ENCODE measurements at places on chromosomes 4 and X. TPM values are rescaled to one million over a fixed set of nuclear protein-coding genes. Genes with fewer than 3 reads are reported as not detected.
A peak's percentile ranks its signal among the peaks of the same experiment; 100 is the strongest.

DNA sequence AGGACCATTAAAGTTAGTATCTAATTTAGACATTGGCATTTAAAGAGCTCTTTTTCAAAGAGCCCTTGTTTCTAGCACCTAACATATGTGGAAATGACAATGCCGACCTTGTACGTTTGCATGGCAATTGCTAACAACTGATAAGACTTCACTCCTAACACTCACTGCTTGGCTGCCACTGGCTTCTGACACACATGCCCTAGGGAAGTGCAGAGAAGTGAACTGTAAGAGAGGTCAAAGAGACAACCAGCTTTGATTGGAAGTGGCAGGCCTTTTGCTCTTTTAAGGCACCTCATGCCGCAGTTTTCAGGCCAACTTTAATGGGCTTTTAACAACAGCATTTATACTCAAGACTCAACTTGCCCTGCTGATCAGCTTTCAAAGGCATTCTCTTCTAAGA lies 158.4 kb downstream of the RAB28 start:
- no peak for DNase-seq

DNA sequence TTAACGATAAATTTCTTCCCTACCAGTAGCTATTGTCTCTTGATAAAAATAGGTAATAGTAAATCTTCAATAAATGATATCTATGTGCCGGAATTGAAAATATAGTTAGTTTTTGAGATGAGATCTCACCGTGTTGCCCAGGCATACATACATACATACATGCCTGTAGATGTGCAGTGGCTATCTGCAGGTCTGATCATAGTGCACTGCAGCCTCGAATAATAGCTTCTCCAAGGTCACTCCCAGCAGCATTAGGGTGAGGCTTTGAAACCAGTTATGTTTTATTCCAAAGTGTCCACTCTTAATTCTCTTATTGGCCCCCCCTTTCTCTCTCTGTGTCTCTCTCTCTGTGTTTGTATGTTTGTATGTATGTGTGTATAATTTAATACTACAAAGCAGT lies 37.5 kb downstream of the ZFX start:
- no peak for DNase-seq

Gene CLDN22
- not detected for total RNA-seq

- DNase-seq = no peak
Observed at GRCh38 chrX:103783971-103784370, 7.3 kb downstream of the PLP1 start.

DNA sequence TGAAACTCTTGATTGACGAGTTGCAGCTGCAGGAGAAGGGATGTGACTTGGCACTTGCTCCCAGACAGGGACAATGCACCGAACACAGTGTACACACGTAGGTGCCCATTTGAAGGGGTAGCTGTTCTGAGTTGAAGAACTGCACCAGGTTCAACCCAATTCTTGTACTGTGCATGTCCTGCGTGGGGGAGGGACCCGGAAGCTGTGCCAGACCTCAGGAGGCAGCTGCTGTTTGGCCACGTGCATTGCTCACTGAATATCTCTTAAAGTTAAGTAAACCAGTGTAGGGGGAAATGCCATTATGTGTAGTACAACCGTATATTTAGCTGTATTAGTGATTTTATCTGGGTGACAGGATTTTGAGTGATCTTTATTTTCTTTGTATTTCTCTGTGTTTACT lies 12.0 kb upstream of the RBBP7 start:
- no peak for DNase-seq

GRCh38 chr4:1260418-1261106 lies 11.6 kb upstream of the CTBP1 start:
- DNase-seq = peak; percentile 29

- no peak for DNase-seq
Observed at GRCh38 chr4:155900381-155900780, 3.1 kb upstream of the TDO2 start.

Gene MAGEA4
- total RNA-seq = not detected

Gene HSPA4L
- 12.4 TPM for total RNA-seq

GRCh38 chr4:102217775-102218355 lies 127.4 kb downstream of the SLC39A8 start:
- no peak for DNase-seq

DNA sequence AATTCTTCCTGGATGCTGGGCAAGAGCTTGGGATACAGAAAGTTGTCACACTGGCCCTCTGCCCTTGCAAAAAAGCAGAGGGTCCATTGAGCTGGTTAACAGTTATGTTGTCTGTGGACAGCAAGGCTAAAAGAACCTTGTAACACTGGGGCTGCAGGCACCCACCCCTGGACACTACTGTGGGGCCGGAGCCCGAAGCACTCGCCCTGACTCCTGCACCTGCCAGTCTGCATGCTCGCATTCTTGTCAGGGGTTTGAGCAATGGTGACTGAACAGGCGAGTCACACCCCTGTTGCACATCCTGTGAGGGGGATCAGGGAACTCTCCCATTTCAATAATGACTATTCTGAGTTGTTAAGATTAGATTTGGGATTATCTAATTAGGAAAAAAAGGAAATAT lies 23.6 kb downstream of the ADH4 start:
- DNase-seq = no peak

DNA sequence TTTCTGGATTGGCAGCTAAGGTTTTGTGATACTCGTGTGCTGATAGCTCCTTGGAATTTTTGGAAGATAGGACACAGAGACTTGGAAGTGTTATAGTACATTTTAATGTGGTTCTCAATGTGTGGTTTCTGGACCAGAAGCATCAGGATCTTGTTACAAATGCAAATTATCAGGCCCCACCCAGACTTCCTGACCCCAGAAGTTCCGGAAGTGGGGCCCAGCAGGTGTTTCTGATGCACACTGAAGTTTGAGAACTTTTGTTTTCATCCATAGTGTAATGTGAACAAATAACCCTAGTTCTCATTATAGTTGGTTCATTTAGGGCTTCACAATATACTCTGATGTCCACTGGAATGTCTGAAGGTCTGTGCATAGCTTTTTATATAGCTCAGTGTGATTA lies 49.6 kb downstream of the LAMP2 start:
- DNase-seq = no peak

GRCh38 chrX:68719904-68720614 lies 72.6 kb downstream of the STARD8 start:
- peak; percentile 75 for DNase-seq

DNA sequence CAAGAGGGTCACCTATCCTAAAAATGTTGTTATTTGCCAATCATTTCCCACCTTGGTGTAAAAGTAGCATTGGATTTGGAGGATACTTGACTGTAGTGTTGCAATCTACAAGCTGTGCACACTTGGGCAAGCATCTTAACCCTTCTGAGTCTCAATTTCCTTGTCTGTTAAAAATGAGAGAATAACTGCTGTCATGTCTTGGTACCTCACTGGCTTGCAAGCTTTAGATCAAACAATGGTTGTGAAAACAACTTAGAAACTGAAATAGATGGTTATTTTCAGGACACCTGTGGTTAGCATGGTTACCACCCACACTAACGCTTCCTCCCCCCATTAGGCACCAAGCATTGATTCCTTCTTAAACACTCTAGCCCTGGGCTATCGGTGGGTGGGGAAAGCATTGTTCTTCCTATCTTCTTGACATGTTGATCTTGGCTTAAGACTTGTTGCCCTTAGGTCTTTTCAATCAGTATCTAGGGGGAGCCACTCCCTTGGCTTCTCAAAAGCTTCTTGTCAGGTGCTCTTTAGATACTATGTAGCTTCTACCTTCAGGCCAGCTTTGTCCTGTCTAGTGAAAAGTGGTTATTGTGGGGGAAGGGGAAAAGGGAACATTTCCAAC lies 10.6 kb upstream of the AMOT start:
- no peak for DNase-seq

Gene SLC6A8
- 144 TPM for total RNA-seq

- DNase-seq = no peak
Observed at GRCh38 chr4:137909529-137910309, 332.4 kb downstream of the SLC7A11 start.

DNA sequence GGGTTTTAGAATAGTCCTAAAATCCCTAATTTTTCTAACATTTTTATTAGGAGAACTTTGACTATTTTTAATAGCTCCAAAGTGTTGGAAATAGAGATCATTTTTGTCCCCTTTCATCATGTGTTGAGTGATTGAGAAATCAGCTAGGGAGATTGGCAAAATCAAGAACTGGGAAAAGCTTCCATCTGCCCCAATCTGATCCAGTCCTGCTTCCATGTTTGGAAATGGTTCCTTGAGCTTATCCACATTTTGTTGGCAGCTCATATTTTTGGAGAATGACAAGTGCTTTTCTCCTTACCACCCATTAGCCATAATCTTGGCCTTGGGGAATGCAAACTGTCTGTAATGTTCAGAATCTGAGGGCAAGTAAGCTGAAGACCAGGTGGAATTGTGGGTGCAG lies 73.9 kb downstream of the SYNPO2 start:
- DNase-seq = no peak

GRCh38 chr4:42284030-42284429 lies 113.3 kb upstream of the SHISA3 start:
- no peak for DNase-seq

Gene CNKSR2
- total RNA-seq = 1.00 TPM

Gene MTNR1A
- total RNA-seq = not detected

DNA sequence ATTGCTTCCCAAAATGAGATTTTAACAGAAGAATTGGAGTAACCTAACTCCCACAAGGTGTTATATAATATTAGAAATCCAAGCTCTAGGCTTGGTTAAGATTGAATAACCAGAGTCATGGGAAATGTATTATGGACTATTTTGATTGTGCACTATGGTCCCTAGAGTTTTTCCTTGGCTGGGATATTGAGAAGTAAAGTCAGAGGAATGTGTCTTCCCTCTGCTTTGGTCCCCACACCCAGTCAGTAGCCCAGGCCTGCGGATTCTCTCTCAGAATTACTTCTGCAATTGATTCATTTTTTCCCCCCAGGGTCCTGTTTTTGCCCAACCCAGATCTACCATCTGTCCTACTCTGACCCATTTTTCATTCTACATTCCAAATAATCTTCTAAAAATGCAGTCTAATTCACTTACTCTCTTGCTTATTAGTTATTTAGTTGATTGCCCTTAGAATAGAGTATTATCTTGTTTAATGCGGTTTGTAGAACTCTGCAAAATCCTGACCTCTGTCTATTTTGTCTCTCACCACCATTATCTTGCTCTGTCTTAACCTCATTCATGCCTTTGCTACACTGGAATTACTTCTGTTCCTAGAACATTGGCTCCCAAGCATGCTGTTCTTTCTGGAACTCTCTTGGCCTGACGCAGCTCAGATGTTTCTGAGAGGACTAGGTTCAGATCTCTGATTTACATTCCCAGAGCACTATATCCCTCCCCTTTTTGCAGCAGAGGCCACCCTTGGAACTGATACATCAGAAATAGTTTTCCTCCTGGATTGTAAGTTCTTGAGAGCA lies 23.6 kb downstream of the GUCY1A1 start:
- DNase-seq = no peak

Data from cardiac septum (tissue), 1 donor.